ENCODE measurements at places on chromosomes 1 and 21.

GRCh38 chr1:160711602-160712311 lies at the start of gene CD48:
CD48 (minus strand) TSS chr1:160711822; CDS start chr1:160711763, 59 bp downstream.
- no peak for DNase-seq

- DNase-seq = no peak
Measured at GRCh38 chr1:162626094-162626493, 6.2 kb upstream of the DDR2 start.

DNA sequence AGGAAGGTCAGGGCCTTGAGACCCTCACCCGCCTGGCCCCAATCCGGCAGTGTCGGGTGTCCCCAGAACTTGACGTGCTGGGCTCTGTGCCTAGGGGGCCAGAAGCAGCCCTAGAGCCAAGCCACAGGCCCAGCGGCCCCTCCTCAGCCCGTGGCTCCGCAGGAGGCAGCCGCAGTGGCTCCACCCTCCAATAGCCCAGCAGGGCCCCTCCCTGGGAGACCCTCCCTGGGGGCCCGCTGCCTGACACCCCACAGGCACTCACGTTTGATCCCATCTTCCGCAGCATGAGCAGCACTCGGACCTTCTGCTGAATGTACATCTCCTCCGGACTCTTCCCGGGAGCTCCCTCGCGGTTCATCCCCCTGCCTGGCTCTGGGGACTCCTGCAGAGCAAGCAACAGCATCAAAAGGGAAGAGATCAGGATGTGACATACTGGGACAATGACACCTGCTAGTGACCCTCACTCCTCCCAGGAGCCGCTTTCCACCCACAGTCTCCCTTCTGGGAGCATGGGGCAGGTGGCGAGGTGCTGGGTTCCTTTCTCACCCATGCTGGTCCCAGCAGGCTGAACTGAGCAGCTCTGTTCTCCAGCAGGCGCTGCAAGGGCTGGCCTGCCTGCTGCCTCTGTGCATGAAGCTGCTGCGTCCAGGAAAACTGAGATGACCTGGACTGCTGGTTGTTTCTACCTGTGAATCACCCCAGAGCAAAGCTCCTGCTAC lies 38.2 kb downstream of the CTNNBIP1 start:
- no peak for DNase-seq

GRCh38 chr1:163785868-163786405 lies 464.2 kb downstream of the NUF2 start:
- no peak for DNase-seq

DNA sequence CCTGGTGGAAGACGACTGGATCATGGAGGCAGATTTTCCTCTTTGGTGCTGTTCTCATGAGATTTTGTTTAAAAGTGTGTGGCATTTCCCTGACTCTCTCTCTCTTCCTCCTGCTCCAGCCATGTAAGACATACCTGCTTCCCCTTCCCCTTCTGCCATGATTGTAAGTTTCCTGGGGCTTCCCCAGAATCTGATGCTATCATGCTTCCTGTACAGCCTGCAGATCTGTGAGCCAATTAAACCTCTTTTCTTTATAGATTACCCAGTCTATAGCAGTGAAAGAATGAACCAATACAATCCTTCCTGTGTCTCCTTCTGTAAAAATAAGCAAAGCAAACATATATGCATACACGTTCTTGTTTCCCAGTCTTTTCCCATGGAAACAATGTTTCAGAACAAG lies 273.2 kb downstream of the DYRK1A start:
- DNase-seq = no peak

GRCh38 chr1:179369751-179370341 lies 4.1 kb downstream of the AXDND1 start:
- DNase-seq = peak; percentile 41

GRCh38 chr1:102546251-102546650 lies 549.5 kb upstream of the OLFM3 start:
- no peak for DNase-seq

DNA sequence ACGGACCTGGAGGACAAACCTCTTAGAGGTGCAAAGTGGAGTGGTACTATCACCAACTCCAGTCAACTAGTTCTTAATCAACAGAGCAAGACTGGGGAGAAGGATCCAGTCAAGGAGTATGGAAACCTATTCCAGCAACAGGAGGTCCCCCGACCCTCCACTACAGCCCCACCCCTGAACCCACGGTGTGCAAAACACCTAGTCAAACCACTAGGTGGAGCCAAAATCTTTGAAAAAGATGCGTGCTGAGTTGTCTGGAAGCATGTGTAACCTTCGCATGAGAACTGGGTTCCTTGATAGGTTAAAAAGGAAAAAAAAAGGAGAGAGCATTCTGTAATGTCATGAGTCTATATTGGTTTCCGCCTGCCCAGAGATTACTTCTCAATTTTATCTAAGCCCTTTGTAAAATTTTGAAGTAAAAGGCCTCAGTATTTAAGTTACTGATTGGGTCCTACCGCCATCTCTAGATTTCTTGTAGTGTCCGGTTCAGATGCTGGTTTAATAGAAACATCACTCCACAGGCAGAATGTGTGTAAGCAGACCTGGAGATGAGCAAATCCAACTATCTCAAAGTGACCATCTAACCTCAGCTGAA lies 81.9 kb upstream of the HAO2 start:
- peak; percentile 28 for DNase-seq

- DNase-seq = no peak
Measured at GRCh38 chr1:181588631-181589030, 105.3 kb downstream of the CACNA1E start.

DNA sequence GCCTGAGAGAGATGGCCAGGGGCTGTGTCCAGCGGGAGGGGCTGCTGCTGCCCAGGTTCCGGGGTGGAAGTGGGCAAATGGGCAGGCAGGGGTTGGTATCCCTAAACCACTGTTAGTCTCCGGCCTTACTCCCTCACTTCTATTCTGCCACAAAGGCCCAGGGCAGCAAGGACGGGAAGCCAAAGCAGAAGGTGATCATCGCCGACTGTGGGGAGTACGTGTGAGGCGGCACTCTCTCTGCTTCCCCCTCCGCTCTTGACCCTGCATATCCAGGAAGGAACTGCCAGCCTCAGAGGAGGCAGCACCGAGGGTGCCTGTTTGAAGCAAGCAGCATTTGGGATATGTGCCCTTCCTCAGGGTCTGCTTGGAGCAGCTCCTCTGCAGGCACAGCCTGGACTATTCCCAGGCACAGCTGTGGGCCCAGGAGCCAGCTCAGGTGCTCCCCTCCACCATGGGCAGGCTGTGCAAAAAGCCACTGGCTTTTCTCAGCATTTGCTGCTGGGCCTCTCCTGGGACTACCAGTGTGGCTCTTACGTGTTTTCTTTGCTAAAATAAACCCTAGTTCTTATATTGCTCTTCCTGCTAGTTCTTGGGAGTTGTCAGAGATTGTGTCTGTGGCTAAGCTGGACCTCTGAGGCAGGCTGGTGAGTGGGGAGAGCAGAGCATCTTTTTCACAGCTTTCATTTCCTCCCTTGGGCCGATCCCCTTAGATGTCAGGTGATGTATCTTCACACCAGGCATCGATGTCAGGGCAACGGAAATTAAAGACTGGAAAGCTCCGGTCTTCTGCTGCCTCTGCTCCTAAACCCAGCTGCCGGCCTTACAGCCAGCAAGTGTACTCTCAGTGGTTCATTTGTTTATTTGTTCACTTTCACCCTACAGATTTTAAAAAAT lies 14.7 kb downstream of the PPIE start:
- DNase-seq = no peak

DNA sequence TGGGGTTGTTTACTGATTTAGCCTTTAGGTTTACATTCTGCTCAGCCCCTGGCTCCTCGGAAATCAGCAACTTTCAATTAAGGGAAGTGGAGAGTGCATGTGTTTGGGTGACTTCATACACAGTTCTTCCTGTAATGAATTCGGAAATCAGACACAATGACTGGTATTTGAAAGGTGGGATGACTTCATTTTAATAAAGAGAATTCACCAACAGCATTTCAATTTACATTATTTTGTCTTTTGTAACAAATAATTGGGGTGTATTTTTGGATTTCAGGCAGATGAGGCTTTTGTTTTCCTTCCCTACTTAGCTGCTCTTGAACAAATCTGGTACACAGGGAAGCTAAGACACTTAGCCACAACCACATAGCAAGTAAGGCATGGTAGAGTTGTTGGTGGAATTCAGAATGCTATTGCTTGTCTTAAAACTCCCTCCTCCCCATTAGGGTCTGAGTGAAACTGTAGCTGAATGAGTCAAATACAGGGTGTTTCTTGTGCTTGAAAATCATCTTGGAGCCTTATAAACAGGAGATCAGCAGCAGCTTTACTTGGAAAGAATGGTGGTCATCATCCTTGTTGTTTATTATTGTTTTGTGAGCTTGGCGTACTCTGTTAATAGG lies 917 bp downstream of the STX12 start:
- no peak for DNase-seq

DNA sequence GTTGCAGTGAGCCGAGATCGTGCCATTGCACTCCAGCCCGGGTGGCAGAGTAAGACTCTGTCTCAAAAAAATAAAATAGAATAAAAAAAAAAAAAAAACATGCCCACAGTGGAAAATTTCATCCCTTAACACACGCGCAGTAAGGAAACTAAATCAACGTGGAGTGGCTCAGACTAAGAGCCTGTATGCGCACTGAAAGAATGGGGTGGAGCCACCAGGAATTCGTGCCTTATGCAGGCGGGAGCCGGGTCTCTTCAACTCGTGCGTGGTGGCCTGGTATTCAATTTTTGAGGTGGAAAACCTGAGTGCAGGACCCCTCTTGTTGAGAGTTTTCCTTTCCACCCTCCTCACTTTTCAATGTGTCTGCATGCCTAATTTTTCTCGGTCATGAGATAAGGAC lies 22.1 kb upstream of the CREG1 start:
- no peak for DNase-seq

GRCh38 chr1:116265931-116266863 lies 106.8 kb upstream of the ATP1A1 start:
- DNase-seq = no peak

DNA sequence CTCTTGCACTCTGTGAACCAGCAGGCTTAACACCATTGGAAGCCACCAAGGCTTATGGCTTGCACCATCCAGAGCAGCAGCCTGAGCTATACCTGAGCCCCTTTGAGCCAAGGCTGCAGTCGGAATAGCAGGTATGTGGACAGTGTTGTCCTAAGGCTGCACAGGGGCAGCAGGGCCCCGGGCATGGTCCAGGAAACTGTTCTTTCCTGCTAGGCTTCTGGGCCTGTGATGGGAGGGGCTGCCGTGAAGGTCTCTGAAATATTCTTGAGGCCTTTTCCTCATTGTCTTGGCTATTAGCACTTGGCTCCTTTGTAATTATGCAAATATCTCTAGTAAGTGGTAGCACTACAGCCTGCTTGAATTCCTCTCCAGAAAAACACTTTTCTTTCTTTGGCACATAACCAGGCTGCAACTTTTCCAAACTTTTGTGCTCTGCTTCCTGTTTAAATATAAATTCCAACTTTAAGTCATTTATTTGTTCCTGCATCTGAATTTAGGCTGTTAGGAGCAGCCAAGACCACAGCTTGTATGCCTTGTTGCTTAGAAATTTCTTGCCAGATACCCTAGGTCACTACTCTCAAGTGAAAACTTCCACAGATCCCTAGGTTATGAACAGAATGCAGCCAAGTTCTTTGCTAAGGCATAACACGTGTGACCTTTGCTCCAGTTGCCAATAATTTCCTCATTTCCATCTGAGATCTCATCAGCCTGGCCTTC lies 5.2 kb downstream of the KRTAP20-4 start:
- no peak for DNase-seq

DNA sequence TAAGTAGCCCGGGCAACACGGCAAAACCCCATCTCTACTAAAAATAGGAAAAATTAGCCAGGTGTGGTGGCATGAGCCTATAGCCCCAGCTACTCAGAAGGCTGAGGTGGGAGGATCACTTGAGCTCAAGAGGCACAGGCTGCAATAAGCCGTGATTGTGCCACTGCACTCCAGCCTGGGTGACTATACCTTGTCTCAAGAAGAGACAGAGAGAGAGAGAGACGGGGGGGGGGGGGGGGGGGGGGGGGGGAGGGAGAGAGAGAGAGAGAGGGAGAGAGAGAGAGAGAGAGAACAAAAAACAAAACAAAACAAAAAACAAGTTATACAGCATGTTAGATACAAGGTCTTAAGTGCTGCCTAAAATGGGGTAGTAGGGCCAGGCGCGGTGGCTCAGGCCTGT lies 77.8 kb upstream of the ZNF281 start:
- no peak for DNase-seq

DNA sequence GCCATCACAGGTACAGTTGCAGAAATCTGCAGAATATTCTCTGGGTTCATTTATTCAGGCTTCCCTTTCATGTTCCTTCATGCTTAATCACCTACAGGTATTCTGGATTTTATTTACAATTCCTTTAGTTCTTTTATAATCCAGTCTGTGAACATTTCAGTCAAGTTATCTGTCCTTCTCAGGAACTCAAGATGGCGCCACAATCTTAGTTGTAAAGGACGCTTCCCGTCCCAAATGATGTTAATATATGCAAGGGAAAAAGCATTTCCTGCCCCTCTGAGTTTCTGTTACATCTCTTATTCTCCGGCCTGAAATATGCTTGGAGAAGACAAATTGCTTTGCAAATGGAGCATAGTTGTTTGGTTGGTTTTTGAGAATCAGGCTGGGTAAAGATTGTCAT lies 19.3 kb downstream of the F3 start:
- peak; percentile 42 for DNase-seq

DNA sequence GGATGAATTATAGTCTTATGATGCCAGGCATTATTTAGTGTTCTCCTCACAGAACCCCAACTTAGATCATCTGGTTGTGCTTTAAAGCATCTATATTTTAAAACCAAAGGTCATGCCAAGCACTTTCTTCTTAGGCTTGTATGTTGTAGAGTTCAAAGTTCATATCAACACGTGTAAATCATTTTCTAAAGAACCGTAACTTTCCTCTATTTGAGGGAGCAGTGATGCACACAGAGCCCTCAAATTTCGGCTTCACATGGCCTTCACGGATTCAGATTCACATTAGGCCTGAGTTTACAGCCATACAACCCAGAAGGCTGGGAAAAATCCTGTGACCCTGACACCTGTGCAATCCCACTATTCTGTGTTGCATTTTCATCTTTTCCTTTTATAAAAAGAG lies 52.1 kb upstream of the SEC16B start:
- no peak for DNase-seq

DNA sequence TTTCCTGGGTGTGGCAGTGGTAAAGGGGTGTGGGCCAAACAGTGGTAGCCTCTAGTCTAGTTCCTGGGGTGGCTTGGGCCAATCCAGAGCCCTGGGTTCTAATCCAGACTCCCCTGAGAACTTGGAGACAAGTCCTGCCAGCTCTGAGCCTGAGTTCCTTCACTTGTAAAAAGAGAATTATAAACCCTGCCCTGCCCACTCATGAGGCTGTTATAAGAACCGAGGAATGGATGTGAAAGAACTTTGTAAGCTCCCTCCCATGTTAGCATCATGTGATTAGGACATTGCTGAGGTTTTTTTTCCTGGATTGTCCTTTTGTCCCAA lies 131.0 kb downstream of the RRAGC start:
- DNase-seq = no peak

DNA sequence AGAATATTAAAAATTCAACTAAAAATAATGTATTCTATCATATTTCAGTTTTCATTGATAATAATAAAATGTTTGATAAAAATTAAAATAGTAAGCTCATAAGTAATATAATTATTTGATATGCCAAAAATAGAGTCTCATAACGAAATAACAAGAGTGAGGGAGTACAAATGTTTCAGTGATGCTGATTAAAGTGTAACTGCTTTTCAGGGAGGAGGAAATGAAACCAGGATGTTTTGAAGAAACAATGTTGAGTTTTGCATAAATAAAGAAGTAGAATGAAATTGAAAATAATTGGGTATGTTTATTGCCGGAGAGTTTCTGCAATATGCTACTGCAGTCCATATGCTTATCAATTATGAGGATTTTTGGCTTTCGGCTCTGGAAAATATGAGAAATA lies 1159.8 kb upstream of the ADGRL2 start:
- DNase-seq = no peak

GRCh38 chr1:119862276-119862675 lies 34.0 kb downstream of the ADAM30 start:
- DNase-seq = no peak

Data from prostate gland (tissue), 2 donors.